ENCODE measurements at places on chromosomes 13 and 19.

- DNase-seq: no peak
These were observed 1414.6 kb downstream of the SLITRK1 start for GRCh38 chr13:82467626-82468025.

GRCh38 chr19:28920269-28921066 is 292.5 kb downstream of the UQCRFS1 start:
- no peak for DNase-seq

- no peak for DNase-seq
These were observed 454.5 kb downstream of the IRS2 start for GRCh38 chr13:109331898-109332297.

DNA sequence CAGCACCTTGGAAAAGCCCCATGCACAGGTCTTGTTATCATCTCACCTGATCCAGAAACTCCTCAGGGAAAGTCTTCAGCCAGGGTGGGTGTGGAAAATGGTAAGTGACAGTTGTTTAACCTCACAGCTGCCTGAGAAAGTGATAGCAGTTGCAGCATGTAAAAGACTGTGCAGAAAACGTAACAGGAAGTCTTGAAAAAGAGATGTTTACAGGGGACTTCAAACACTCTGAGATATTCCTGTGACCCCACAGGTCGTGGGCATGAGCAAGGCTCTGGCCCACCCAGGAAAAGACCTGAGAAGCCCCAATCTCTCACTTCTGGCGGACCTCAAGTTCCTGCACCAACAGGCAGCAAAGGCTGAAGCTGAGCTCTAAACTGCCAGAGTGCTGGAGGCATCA is 826.9 kb downstream of the UQCRFS1 start:
- no peak for DNase-seq

DNA sequence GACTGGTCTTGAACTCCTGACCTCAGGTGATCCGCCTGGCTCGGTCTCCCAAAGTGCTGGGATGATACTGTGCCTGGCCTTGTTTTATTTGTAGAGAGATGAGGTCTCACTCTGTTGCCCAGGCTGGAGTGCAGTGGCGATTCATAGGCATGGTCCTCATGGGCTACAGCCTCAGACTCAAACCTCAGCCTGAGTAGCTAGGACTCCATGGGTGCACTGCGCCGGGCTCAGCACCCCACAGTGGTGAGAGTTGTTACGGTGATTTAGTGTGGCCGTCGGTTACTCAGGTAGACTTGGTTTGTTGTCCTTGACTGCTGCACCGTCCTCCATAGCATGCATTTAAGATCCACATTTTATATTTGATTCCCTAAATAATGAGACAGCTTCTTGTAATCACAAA is 80.7 kb downstream of the SLC6A16 start:
- no peak for DNase-seq

GRCh38 chr13:39766464-39767158 is 111.1 kb downstream of the COG6 start:
- DNase-seq: no peak

DNA sequence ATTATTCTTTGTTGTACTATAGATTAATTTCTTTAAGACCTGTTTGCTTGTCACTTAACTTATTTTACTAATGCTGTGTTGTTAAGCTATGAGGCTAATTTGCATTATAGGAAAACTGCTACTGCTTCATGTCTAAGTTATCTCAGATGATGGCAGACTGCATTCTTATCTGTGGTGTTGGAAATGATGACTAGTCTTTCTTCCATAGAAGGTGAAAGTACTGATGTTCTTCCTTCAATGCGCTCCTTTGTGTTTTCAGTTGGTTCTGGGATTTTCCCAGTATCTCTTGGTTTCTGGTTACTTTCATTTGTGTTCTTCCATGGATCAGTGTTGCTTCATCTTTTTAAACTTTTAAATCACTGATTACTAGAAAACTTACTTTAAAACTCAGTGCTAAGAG is 46.9 kb downstream of the TPP2 start:
- DNase-seq: no peak

- no peak for DNase-seq
These were observed 123.9 kb upstream of the VSTM2B start for GRCh38 chr19:29401712-29402421.

GRCh38 chr19:15331419-15332310 is 674 bp downstream of the BRD4 start:
- peak; percentile 41 for DNase-seq

- no peak for DNase-seq
These were observed 15.6 kb downstream of the EMP3 start for GRCh38 chr19:48340995-48341394.

DNA sequence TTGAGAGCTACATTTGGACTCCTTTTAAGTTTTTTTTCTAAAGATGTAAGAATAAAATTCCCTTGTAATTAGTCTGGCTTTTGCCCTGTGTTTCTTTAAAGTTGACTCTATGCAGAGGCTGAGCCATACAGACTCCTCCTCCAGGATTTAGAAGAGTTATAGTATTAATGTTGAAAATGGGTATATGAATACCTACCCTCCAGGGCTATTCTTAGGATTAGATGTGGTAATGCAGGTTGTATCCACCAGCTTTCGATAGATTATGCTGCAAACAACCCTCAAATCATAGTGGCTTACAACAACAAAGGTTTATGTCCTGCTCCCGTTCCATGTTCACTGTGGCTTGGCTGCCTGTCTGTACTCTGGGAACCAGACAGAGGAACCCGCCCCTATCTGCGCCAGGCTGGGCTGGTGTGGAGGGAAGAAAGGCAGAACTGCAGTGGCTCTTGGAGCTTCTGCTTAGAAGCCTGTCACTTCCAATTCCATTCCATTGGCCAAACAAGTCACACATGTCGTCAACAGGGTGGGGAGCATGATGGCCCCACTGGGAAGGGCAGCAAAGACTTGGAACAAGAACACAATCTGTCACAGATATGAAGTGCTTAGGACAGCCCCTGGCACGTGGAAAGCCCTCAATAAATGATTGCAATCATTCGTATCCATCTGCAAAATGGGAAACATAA is 290.8 kb downstream of the FOXO1 start:
- DNase-seq: no peak

Data from T-cell (primary cell).